Activated CD4-positive, alpha-beta memory T cell treated with anti-CD3 and anti-CD28 coated beads for 36 hours (primary cell): ENCODE measurements at places on chromosomes 7 and 10. TPM values are rescaled to one million over a fixed set of nuclear protein-coding genes. Genes with fewer than 3 reads are reported as not detected.

Gene FGFBP3
- 1.6 TPM for total RNA-seq

Gene WDR86
- total RNA-seq: 0.17 TPM

DNA sequence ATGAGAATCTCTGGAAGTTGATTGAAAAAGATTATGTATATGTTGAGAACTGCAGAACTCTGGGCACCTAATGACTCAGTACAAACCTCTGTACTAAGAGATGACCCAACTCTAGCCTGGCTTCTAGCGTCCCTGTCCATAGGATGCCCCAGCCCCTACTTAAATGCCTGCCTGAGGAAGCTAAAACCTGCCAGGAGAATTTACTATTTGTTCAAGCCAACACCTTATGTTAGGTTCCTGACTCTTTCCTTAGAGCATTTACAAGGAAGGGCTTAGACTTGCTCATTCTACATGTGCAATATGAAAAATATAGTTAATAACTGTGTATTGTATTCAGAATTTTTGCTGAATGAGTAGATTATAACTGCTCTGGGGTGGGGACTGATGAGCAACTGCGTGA, 37.5 kb upstream of the AOAH start:
- DNase-seq: no peak

- no peak for DNase-seq
Observed at GRCh38 chr7:33764752-33765451, 140.4 kb upstream of the BMPER start.

- no peak for DNase-seq
Observed at GRCh38 chr7:139106959-139107358, 2.6 kb downstream of the ZC3HAV1 start.

DNA sequence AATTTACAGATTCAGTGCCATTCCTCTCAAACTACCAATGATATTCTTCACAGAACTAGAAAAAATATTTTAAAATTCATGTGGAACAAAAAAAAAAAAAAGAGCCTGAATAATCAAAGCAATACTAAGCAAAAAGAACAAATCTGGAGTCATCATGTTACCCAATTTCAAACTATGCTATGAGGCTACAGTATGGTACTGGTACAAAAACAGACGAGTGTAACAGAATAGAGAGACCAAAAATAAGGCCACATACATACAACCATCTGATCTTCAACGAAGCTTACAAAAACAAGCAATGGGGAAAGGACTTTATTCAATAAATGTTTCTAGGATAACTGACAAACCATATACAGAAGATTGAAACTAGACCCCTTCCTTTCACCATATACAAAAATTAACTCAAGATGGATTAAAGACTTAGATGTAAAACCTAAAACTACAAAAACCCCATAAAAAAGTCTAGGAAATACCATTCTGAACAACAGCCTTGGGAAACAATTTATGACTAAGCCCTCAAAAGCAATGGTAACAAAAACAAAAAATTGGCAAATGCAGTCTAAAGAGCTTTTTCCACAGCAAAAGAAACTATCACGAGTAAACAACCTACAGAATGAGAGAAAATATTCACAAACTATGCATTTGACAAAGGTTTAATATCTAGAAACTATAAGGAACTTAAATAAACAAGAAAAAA, 207.7 kb downstream of the PTN start:
- no peak for DNase-seq

DNA sequence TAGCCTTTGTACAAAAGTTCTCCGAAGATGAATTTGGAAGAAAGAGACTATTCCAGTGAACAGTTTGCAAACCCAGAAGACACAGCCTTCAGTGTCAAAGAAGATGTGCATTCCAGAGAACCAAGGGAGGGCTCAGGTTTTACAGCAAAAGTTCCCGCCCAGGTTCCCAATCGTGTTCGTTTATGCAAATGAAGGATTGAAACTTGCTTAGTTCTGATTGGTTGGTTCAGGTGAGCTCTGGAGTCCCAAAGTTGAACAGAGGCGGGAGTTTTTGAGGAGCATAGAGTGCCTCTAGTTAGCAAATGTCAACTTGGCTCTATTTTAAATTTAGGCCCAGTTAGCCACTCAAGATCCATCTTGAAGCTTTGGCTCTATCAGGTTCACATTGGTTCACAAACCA, 51.3 kb downstream of the TMEM270 start:
- no peak for DNase-seq

DNA sequence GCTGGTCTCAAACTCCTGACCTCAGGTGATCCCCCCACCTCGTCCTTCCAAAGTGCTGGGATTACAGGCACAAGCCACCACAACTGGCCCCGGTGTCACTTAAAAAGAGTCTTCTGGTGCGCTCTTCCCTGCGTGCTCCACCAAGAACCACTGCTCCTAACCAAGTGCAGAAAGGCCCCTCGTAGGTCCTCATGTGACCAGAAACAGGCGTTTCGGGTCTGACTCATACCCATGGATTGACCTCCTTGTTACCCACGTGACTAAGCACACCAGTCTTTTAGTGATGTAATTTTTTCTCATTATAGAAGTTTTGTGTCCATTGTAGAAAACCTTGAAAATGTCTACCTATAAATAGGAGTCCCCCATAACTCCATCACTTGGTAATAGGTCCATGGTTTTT, 13.9 kb downstream of the FKBP6 start:
- peak; percentile 13 for DNase-seq

DNA sequence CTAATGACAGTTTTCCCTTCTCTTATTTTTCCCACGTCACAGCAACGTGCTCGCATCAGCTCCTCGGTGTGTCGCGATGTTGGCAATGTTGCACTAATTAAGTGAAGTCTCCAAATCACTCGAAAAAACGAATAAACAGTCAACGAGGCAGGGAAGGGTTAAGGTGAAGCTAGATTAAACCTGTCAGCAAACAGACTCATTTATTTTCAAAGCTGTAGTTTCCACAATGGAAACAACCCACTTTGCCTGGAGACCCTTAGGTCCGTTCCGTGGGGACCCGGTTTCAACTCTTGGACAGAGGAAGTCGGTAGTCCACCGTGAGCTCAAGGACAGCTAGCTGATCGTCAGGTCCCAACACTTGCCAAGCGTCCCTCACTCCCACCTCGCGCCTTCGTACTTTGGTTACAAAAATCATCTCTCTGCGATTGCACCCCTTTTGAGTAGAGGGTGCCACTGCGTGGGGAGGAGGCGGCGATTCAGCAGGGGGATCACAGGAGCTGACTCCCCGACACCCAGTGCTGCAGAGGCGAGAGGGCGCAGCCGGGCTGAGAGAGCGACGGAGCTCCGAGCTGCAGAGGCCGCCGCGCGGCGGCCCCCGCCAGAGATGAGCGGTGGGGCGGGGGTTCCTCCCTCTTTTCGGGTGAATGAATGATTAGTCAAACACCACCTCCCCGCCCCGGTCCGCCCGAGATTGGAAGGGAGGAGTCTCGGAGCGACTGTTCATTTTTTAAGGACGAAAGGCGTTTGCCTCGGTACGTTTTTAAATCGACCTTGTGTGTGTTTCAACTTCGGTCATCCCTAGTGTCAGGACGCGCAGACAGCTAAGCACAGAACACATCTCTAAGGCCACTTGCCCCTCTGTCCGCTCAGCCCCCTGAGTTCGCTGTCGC, 1.3 kb upstream of the BMPER start:
- peak; percentile 51 for DNase-seq

DNA sequence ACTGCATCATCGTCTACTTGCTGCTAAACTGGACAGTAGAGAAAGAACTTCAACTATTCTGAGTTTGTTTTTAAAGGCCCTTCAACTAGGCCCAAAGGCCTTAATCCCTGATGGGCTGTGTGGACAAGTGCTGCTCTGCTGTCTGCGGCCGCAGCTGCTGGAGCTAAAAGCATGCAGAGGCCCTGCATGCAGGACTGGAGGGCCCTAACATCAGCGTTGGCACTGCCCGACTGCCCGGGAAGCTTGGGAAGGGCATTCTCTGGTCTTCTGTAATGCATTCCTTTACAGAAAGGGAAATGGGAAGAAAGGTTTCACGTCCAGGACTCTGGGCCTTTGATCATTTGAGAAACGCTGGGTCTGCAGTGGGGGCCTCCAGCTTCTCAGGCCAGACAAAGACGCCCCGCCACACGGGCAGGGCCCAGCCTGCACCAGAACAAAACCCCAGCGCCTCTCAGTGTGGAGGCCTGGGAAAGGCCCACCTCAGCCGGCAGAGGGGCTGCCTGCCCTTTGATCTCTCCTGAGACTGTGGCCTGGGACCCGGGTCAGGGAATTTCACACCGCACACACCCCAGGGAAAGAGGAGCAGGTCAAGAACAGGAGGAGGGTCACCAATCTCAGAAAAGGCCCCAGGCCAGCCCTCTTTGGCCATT, 229.3 kb downstream of the DNAJB6 start:
- no peak for DNase-seq

- no peak for DNase-seq
Observed at GRCh38 chr7:40784176-40784575, 649.4 kb downstream of the SUGCT start.

- peak; percentile 14 for DNase-seq
Observed at GRCh38 chr7:108109221-108109908, 20.8 kb downstream of the LAMB4 start.

GRCh38 chr7:86257894-86258293, 385.8 kb upstream of the GRM3 start:
- DNase-seq: no peak

- DNase-seq: no peak
Observed at GRCh38 chr7:74028321-74028838, 407 bp downstream of the ELN start.

- no peak for DNase-seq
Observed at GRCh38 chr10:103736044-103736443, 119.3 kb downstream of the SH3PXD2A start.

DNA sequence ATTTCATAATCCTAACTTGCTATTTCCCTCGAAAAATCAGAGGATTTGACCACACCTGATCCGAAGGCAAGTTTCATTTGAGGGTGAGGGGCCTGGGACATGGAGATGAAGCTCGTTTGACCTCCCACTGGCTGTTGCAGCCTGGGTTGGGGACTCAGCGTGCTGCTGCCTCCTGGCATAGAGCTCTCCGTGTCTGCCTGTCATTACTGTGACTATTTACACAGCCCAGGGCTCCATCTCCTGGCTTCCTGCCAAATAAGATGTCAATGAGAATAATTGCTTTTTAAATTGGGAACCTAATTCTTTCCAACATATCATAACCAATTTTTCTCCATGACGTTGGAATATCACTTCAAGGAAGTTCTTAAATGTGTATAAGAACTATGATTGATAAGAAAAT, 139.3 kb upstream of the COBL start:
- no peak for DNase-seq

DNA sequence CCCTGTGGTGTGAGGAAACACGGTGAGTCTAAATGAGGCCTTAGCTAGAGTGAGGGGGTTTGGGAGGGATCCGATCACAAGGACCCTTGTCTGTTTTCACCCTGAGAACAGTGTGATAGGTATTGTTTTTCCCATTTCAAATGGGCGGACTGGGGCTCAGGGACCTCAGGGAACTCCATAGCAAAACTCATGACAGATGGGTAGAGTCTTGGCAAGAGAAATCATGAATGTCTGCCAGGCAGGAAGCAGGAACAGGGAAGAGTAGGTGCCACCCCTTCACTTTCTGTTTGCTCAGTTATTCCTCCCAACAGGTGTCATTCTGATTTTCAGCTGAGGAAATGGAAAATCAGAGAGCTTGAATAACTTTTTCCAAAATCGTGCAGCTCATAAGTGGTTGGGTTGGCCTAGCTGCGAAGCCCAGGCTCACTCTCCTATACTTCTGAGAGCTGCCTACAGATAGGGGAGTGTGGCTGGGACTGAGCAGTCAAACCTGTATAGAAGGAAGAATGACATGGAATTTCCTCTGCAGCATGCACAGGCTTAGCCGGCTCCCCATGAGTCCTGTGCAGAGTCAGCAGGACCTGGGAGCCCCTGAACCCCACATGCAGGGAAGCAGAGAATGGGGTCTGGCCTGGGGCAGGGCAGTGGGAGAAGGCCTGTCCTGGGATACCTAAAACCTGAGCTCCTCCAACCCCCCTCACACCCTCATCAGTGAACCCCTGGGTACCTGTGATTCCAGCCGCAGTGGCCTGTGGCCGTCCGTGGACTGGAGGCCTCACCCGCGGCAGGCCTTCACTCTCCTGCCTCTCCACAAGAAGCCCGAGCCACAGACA, 17.6 kb upstream of the C10orf105 start:
- DNase-seq: peak; percentile 64
